Heart right ventricle (tissue), 16 donors: ENCODE measurements at places on chromosomes 13 and 19.

- no peak for DNase-seq
Measured at GRCh38 chr19:4981681-4981958, 12.7 kb downstream of the KDM4B start.

- DNase-seq, result no peak
Measured at GRCh38 chr13:52411629-52412028, 5.7 kb upstream of the THSD1 start.

DNA sequence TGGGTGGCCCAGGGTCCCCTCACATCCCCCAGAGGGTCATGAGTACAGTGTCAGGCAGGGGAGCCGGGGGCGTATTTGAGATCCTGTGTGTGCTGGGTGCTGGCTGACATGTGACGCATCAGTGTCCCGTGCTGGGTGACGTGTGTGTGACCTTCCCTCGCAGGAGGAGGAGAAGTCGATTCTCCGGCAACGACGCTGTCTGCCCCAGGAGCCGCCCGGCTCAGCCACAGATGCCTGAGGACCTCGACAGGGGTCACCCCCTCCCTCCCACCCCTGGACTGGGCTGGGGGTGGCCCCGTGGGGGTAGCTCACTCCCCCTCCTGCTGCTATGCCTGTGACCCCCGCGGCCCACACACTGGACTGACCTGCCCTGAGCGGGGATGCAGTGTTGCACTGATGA lies 25.8 kb downstream of the PNPLA6 start:
- no peak for DNase-seq

GRCh38 chr13:50167967-50168366 lies 152.7 kb downstream of the KCNRG start:
- DNase-seq, result no peak

- no peak for DNase-seq
Measured at GRCh38 chr13:98144801-98145350, 2.0 kb downstream of the FARP1 start.

DNA sequence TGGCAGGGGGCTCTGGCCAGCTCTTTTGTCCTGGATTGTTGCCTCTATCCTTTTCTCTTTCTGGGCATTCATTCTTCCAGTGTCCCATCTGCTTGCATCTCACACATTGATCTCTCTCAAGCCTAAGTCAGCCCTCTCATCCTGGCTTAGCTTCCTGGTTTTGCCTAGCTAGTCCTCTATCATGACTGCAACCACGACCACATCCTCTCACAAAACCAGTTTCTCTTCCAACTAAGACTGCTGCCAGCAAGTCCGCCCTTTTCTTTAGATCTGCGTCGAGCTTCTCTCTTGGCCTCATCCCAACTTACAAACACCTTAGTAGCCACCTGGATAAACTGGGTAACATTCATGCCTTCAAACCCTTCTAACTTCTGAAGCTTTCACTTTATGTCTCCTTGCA lies 212.2 kb upstream of the HTR2A start:
- DNase-seq, result no peak
